Lung microvascular endothelial cell (primary cell): ENCODE measurements at places on chromosomes 7 and 10.

DNA sequence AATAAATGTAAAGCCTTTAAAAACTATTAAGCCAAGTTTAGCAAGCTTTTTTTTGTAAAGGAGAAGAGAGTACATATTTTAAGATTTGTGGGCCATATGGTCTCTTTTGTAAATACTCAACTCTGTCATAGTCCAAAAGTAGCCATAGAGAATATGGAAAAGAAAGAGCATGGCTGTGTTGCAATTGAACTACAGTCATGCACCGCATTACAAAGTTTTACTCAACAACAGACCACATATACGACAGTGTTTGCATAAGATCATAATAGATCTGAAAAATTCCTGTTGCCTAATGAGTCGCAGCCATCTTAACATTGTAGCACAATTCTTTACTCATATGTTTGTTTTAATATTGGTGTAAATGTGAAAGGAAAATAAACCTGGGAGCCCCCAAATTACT lies 440.8 kb downstream of the HTR7 start:
- DNase-seq, result no peak

GRCh38 chr7:150586785-150587152 lies 19.6 kb downstream of the GIMAP4 start:
- DNase-seq, result peak; percentile 94

DNA sequence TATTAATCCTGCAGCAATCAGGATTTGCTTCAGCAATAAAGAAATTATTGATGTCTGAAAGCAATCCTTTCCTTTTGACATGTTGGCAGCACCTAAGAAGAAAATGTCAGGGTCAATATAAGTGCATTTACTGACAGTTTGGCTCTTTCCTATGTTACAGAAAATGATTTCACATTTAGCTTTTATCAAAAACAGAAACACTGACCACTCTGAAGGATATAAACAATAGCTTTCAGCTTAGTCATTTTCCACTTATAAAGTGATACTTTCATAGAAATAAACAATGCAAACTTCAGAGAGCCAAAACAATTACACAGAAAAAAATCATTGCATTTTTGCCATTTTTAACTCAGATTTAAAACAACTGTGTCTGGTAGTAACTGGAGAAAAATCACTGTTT lies 325.6 kb upstream of the KAT6B start:
- DNase-seq, result peak; percentile 71

DNA sequence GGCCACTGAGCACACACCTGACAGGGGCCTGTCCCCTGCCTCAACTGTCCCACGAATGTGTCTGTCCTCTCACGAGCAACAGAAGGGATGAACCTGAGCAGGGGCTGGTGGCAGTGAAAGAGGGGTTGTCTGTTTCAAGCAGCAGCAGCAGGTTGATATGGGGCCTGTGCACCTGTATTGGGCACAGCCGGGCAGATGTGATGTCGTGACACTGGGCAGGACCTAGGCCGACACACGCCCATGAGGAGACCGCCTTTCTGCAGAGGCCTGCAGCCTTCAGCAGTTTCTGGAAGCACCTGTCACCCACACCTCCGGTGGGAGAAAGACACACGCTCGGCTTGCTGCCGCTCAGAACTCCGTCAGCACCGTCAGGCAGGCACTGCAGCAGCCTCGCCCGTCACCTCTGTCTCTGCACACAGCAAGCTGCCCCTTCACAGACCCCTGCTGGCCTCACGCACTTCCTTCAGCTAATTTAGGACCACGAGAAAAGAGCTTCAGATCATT lies 48.5 kb downstream of the AMZ1 start:
- DNase-seq, result no peak

GRCh38 chr7:76037310-76037709 lies 10.5 kb downstream of the STYXL1 start:
- DNase-seq, result no peak

DNA sequence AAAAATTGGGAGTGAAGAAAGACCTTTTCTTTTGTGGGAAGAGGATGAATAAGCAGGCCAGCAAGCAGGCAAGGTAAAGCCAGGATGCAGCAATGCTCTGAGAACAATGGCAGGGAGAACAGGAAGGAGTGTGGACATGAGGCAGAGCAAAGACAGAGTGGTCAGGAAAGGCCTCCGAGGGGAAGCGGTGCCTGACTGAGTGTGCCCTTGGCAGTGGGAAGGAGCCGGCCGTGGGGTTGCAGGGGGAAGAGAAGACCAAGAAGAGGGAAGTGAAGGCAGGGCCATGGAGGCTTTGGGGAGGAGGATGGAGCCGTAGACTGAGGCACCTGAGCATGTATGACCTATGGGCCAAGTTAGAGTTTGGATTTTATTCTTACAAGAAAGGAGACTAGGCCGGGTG lies 21.9 kb upstream of the ZNF212 start:
- DNase-seq, result peak; percentile 49
